ENCODE measurements at places on chromosomes 4 and X.

- H3K4me3 ChIP-seq = no peak overlapping the region
- no peaks in the 10 kb centered on the region for H3K36me3 ChIP-seq
- no peaks in the 10 kb centered on the region for H3K4me1 ChIP-seq
- no peaks in the 10 kb centered on the region for H3K27me3 ChIP-seq
- no peak for DNase-seq
These were observed 814.8 kb upstream of the GRID2 start for GRCh38 chr4:91488946-91489345.

- peaks cover 6% of the 10 kb centered on the region for H3K36me3 ChIP-seq
- H3K27me3 ChIP-seq = no peaks in the 10 kb centered on the region
- no peaks in the 10 kb centered on the region for H3K4me1 ChIP-seq
- no peak for DNase-seq
- no peak overlapping the region for H3K27ac ChIP-seq
These were observed 160.8 kb downstream of the FBXO8 start for GRCh38 chr4:174122705-174123104.

DNA sequence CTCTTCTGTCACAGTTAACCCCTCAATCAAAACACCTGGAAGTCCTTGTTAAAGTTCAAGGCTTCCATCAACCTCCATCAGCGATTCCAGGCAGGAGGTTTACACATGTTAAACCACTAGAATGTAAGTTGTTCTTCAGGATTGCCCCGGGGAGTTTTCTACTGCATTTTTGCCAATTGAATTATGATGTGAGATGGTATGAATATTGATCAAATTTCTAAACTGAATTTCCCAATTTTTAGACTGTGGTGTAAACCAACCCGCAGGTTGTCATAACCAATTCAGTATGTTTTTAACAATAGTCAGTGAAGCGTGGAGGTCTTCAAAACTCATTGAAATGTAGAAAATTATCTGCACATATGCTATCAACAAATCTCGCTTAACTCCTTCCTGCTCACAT, 21.2 kb upstream of the TENM3 start:
- DNase-seq = no peak
- H3K27me3 ChIP-seq = no peaks in the 10 kb centered on the region
- no peak overlapping the region for H3K27ac ChIP-seq

DNA sequence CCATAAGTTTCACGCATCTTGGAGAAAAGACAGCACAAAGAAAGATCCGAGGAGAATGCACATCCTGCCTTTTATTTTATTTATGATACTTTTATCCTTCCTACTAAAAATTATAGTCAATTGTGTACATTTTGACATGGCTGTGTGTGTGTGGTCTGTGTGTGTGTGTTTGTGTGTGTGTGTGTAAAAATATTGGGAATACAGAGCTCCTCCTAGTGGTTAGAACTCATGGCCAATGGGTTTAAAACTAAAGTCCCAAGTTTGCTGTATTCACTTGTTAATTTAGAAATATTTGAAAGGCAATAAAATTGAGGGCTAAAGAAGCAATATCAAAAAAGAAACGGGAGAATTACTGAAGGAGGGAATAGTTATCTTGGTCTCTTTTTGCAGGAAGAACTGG, 47.5 kb downstream of the NKX6-1 start:
- peaks cover 16% of the 10 kb centered on the region for H3K27me3 ChIP-seq
- no peak for DNase-seq
- no peak overlapping the region for H3K4me3 ChIP-seq
- H3K36me3 ChIP-seq = no peaks in the 10 kb centered on the region

DNA sequence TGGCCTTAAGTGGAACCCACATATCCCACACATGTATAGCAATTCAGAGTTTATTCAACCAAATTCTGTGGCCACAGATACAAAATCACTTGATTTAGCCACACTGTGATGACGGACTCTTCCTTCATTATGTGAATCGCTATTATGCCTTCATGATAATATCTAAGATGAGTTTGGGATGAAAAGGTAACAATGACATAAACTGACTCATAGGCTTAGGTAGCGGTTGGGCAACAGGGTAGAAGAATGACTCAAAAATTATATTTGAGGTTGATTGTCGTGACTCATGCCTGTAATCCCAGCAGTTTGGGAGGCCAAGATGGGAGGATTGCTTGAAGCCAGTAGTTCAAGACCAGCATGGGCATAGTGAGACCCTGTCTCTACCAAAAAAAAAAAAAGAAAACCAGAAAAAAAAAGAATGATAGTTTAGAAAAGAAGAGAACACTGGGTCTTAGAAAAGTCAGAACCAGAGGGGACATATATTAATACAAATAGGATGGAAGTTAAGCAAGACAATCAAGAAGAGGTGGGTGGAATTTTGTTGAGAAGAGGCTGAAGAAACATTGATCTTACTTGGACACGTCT, 70.4 kb upstream of the USP9X start:
- H3K27me3 ChIP-seq = no peaks in the 10 kb centered on the region
- H3K27ac ChIP-seq = peak overlapping the region; percentile 43
- H3K36me3 ChIP-seq = peaks cover 10% of the 10 kb centered on the region
- H3K4me3 ChIP-seq = no peak overlapping the region
- peaks cover 21% of the 10 kb centered on the region for H3K4me1 ChIP-seq

DNA sequence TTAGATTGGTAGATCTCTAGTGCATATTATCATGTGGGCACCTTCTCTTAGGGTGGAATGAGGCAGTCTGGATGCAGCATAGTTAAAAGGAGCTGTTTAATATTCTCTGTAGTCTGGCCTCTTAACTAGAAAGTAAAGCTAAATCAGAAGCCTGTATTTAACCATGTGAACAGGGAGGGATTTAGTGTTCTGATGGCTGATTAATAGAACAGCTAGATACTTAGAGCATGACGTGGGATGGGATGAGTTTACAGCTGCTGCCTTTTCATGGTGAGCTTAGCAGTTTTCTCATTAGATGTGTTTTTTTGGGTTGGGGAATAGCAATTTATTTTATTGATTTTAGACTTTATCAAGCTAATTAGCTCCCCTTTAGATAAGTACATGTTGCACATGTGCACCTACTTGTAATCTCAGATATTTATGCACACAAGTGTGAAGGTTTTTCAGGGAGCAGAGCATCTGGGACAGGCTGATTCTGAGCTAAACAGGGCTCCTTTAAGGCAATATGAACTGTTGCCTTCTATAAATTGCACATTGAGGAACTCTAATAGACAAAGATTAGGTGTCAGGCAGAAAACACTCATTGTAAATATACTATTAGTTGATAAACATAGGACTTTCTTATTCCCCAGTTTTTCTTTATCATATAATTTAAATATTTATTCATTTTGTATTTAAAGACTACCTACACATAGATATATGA, 34.1 kb downstream of the YIPF6 start:
- no peak overlapping the region for H3K4me3 ChIP-seq
- DNase-seq = no peak
- no peak overlapping the region for H3K27ac ChIP-seq
- H3K27me3 ChIP-seq = no peaks in the 10 kb centered on the region

Data from Calu3 (cell line).